ENCODE measurements at places on chromosomes 13 and 19.

- DNase-seq: peak; percentile 22
Measured at GRCh38 chr19:49331616-49332055, 3.6 kb upstream of the CD37 start.

DNA sequence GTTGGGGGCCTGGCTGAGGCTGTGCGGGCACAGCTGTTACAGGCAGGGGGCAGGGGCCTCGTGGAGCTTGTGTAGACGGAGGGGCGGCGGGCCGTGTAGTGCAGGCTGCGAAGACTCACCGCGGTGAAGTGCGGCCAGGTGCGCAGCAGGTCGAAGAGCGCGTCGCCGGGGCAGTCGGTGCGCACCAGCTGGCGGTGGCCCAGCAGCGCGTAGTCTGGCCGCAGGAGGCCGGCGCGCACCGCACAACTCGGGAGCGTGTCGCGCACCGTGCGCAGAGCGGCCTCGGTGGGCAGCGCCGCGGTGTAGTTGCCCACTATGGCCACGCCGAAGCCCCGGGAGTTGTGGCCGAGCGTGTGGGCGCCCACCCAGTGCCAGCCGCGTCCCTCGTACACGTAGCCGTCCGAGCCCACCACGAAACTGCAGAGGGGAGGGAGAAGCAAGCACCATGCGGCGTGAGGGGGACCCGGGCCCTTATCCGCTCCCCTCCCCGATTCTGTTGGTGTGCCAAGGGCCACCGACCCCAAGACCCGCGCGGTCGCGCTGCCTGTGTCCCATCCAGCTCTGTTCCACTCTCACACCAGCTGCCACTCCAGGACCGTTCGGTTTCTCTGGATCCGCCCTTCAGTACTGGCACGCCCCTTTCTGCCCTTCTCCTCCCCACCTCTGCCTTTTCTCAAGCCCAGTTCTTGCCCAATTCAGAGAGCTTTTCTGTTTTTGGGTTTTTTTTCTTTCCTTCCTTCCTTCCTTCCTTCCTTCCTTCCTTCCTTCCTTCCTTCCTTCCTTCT lies 5.4 kb upstream of the RASAL3 start:
- no peak for DNase-seq

DNA sequence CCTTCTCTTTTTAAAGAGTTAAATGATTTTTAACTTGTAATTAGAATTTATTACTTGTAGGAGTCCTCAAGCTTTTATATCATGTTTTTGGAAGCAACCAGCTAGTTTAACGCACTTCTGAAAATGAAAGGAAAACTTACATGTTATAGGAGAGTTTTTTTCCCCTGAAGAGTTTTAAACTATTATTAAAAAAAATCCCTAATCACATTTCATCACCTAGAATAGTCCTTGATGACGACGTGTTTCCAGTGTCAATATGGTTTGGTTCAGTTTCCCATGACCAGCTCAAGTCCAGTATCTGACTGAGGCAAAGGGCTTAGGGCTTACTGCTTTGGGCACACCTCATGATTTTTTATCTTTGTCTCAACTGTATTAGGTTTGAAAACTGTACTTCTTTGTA lies 36.0 kb downstream of the URI1 start:
- no peak for DNase-seq

DNA sequence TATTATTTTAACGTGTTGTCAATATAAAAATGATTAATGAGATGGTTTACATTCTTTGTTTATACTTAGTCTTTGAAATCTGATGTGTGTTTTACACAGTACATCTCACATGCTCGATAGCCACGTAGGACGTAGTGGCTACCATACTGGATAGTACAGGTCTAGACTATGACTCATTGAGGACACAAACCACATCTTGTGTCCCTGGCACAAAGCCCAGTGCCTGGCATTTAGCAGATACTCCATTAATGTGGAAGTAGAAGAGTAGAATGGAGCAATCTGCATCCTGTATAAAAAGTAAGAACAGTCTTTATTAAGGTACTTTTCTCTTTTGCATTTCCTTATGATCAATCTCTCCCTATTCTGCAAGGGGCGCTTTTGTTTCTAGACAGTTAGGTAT lies 49.0 kb upstream of the FRY start:
- no peak for DNase-seq

- no peak for DNase-seq
Measured at GRCh38 chr19:45492627-45493470, 4.0 kb downstream of the RTN2 start.

GRCh38 chr19:54189145-54189734 lies at the start of gene MBOAT7:
Gene MBOAT7 (minus strand): TSS chr19:54189580. CDS start chr19:54188508, 1,072 bp downstream.
- no peak for DNase-seq

DNA sequence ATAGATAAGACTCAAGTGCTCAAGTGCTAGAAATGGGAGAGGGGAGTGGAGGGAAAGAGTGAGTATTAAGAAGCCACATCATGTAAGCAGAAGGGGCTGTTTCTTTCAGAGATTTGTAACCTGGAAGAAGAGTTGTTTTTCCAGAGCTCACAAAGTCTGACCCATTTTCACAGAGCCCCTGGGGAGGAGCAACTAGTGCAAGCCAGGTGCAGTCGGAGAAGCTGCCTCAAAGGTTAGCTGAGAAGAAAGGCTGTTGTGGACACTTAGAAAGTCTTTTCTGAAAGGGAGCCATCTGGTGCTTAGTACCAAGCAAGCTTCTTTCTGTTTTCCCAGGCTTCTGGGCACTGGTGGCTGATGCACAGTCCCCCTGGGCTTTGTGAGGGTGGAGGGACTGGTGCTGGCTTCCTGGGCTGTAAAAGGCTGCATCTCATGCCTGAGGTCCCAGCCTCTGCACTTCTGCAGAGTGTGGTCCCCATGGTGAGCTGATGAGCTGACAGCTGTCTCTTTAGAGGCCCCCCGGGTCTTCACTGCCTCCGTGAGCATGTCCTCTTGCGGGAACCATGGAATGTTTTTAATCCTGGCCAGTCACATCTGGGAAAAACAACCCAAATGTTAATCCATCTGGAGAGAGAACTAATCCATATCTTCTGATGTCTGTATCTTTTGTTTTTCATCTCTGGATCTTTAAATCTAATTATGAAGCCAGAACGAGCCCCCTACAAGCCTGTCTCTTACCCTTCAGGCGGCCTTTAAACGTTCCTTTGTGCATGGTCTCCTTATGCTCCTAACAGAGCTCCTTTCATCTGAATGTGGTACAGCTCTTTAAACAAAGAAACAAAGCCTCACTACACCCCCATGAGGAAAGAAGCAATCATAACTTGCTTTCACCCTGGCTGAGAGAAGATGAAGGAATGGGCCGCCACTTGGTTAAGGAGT lies 40.2 kb downstream of the OLFM4 start:
- DNase-seq: no peak

DNA sequence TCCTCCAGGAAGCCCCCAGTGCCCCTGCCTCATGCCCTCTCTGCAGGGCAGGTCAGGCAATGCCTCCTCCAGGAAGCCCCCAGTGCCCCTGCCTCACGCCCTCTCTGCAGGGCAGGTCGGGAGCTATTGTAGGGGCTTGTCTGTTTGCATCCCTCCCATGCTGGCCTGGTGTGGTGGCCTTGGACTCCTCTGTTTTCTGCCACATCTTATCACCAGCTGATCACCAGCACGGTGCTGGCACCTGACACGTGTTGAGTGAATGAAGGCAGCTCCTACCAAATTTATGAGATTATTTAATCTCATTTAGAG lies 51.5 kb upstream of the C13orf46 start:
- DNase-seq: no peak

DNA sequence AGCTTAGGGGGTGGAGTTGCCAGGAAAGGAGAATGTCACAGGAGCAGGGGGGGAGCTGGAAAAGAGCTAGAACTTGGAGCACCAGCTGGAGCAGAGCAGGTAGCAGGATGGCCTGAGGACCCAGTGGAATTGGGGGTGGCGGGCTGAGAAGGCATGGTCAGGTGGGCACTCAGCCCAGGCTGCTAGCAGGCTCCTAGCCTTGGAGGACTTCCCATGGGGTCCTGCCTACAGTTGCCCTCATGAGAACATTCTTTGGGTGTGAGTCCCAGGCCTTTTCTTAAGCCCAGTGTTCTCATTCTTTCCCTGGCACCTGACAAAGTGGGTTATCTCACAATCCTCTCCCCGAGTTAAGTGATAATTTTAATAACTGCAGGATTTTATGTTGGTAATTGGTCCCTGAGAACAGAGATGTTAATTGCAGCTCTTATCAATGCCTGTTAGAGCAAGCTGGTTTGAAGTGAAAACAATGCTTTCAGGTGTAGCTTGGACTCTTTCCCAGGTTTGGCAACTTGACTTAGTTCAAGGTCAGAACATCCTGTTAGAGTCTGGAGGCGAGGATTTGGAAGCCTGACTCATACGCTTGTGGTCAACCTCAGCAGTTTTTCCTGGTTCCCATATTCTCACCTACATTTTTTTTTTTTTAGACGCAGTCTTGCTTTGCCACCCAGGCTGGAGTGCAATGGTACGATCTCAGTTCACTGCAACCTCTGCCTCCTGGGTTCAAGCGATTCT lies 18.1 kb upstream of the OLFM4 start:
- no peak for DNase-seq

- no peak for DNase-seq
Measured at GRCh38 chr19:50718255-50719118, 1.1 kb downstream of the SHANK1 start.

DNA sequence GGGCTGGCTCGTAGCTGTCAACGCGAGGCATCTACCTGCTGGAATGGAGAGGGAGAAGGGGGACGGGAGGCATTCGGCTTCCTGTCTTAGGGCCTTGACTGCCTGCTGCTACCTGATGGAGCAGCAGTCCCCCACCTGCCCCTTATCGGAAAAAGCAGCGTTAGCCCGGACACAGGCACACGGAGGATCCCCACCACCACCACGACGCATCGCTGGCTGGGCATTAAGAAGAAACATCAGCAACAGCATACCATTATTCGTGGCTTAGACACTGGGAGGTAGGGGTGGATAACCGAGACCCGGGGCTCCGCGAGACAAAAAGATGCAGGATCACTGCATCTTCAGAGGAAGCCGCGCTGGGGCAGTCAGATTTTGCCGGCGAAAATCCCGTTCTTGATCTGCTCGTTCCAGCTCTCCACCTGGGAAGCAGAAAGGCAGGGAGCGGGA lies 1.1 kb downstream of the COX6B2 start:
- no peak for DNase-seq

Measured in stimulated activated CD4-positive, alpha-beta T cell treated with anti-CD3 and anti-CD28 coated beads, Interleukin-12 subunit alpha, Interleukin-12 subunit beta, amount 100 ng/mL, for 24 hours (primary cell).